ENCODE measurements at places on chromosomes 12 and 14.

- H3K27me3 ChIP-seq: no peaks in the 10 kb centered on the region
- peak; percentile 46 for DNase-seq
- H3K4me1 ChIP-seq: peaks cover 65% of the 10 kb centered on the region
- peak overlapping the region; percentile 67 for H3K4me3 ChIP-seq
- H3K36me3 ChIP-seq: peaks cover 66% of the 10 kb centered on the region
Observed at GRCh38 chr12:56158926-56159461, 835 bp downstream of the MYL6 start.

GRCh38 chr12:93714382-93714781 is 37.2 kb downstream of the CRADD start:
- no peak overlapping the region for H3K4me3 ChIP-seq
- peaks cover 7% of the 10 kb centered on the region for H3K4me1 ChIP-seq
- H3K36me3 ChIP-seq: no peaks in the 10 kb centered on the region
- H3K27me3 ChIP-seq: no peaks in the 10 kb centered on the region
- DNase-seq: no peak
- no peak overlapping the region for H3K27ac ChIP-seq

DNA sequence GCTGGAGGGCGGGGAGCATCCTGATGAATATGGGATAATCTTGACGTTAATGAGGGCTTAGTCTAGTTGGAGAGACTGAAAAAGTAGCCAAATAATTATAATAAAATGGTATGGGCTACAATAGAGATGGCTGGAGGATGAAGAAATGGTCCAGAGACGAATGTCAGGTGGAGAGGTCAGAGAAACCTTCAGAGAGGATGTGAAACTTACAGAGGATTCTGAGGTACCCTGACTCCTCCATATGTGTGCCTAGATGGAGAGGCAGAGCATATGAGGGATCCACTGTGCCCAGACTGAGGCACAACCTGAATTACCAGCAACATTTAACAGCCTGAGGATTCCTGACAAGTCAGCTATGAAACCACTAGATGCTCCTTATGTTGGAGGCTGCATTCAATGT is 417.0 kb downstream of the ATP23 start:
- no peak overlapping the region for H3K4me3 ChIP-seq
- H3K4me1 ChIP-seq: no peaks in the 10 kb centered on the region
- H3K27me3 ChIP-seq: peaks cover 3% of the 10 kb centered on the region
- no peak overlapping the region for H3K27ac ChIP-seq
- DNase-seq: no peak

GRCh38 chr12:5102261-5102789 is 58.6 kb downstream of the KCNA5 start:
- H3K36me3 ChIP-seq: no peaks in the 10 kb centered on the region
- peaks cover 11% of the 10 kb centered on the region for H3K27me3 ChIP-seq
- no peak overlapping the region for H3K27ac ChIP-seq
- no peaks in the 10 kb centered on the region for H3K4me1 ChIP-seq
- H3K4me3 ChIP-seq: no peak overlapping the region

GRCh38 chr14:69079188-69079742 is 73.7 kb downstream of the DCAF5 start:
- no peak for DNase-seq
- H3K36me3 ChIP-seq: peaks cover 37% of the 10 kb centered on the region
- H3K4me1 ChIP-seq: no peaks in the 10 kb centered on the region
- no peak overlapping the region for H3K27ac ChIP-seq

DNA sequence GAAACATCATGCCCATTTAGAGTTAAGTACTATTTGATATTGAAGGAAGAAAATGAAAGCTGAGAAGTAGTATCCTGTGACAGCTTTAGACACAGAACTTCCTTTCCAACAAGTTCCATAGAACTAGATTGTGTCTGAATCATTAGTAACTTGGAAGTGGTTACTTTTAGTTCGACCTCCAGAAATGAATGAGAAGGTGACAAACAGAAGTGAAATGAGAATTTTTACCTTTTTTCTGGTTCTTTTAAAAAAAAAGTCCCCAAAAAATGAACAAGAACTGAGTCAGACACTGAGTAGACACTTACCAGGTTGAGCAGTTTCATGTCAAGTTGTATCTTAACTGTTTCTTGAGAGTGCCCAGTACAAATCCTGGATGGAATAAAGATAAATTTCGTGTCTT is 3.0 kb downstream of the ATP6V0A2 start:
- H3K27me3 ChIP-seq: no peaks in the 10 kb centered on the region
- peaks cover 11% of the 10 kb centered on the region for H3K36me3 ChIP-seq
- peaks cover 34% of the 10 kb centered on the region for H3K4me1 ChIP-seq
- no peak overlapping the region for H3K4me3 ChIP-seq

DNA sequence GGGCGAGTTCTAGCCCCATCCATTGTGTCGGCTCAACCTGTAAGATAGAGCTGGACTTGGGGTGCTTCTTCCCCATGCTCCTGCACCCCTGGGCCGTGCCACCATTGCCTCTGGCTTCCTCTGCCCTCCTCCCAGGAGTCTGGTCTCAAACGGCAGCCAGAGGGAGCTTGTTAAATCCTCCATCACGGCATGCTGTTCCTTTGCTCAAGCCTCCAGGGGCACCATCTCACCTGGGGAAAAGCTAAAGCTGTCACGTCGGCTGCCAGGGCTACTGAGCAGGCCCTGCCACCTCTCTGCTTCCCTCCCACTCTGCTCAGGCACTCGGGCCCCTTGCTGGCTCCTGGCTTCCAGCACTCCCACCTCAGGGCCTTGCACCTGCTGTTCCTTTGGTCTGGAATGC is 140.4 kb downstream of the RBM19 start:
- DNase-seq: no peak
- H3K36me3 ChIP-seq: peaks cover 6% of the 10 kb centered on the region
- H3K27ac ChIP-seq: no peak overlapping the region
- no peaks in the 10 kb centered on the region for H3K27me3 ChIP-seq
- no peak overlapping the region for H3K4me3 ChIP-seq
